ENCODE measurements at places on chromosomes 16 and 17.

DNA sequence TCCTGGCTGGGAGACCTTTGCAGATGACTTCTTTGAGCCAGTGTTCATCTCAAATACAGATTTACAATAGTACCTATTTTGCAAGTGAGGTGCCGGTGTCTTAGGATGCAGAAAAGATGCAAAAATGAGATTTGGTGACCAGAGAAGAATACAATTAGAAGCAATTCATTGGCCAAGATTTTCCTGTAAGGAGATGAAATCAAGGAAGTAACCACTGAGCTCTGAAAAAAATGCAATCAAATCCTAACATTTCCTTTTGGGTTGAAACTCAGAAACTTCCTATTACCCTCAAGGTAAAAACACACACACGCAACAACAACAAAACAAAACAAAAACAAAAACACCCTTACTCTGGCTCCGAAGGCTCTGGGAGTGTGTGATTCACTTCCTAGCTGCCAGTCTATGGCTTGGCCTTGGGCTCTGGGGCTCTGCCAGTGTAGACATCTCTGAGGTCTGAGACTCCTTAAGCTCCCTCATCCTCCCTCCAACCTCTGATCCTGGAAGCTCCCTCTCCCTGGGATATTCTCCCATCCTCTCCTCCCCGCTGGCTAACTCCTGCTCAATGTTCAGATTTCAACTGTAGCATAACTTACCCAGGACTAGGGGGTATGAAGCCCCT lies 16.8 kb upstream of the MT4 start:
- DNase-seq, result no peak

DNA sequence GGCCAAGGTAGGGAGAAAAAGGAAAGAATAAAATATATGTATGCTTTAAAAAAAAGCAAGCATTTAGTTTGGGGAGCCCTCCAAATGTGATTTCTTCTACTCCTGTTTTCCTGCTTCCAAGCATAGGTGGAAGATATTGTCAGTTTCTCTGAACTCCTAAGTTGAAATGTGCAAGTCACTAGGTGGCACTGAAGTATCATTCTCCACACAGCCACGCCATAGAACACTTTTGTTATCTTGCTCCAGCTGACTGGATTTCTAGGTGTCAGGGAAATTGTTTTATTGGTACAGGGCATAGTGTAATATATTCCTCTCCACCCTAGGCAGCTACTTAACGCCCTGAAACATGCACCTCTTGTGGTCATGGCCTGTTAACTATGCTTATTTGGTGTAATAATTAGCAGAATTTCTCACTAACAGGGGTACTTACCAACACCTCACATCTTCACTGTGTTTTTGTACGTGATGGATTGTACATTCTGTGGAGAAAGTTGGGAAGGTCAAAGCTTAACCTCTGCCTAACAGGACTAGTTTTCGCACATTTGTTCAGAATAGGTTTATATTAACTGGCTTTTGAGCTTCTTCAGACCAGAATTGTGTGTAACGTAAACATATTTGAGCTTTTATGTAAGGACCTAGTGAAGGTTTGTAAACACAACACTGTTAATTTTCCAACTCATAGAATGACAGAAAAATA lies 69.3 kb downstream of the FTO start:
- no peak for DNase-seq

GRCh38 chr17:62307196-62307595 lies 73.2 kb upstream of the EFCAB3 start:
- no peak for DNase-seq

DNA sequence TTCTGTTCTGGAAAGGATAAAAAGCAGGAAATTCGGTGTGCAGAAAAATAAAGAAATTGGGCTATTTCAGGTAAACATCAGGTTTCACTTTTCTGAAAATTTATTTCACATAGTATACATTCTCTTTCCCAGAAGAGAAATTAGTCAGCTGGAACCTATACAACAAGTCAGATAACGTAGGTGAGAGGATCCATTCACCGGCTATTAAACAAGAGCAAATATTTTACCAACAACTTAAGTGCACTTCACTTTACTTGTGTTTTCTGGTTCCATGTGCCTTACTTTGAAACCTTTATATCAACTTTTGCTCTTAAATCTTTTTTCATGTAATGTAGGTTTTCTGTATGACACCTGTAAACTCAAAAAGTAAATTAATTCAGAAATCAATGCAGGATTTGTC lies 839.7 kb downstream of the CDH11 start:
- no peak for DNase-seq

- peak; percentile 49 for DNase-seq
Measured at GRCh38 chr17:57604771-57605674, 140.1 kb downstream of the CCDC182 start.

DNA sequence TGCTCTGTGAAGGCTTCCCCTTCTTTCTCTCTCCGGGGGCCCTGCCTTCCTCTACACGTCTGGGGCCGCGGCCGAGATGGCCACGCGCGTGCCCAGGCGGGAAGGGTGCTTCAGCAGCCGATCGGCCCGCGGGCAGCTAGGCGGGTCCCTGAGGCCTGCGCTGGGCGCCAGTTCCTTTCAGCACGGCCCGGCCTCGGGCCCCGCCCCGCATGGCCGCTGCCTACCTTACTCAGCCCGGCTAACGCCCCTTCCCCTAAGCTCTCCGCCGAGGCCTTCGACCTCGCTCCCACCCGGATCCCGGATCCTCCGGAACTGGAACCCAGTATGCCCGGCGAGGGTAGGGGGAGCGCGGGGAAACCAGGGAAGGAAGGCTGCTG lies 335 bp downstream of the TMEM11 start:
- DNase-seq, result no peak

DNA sequence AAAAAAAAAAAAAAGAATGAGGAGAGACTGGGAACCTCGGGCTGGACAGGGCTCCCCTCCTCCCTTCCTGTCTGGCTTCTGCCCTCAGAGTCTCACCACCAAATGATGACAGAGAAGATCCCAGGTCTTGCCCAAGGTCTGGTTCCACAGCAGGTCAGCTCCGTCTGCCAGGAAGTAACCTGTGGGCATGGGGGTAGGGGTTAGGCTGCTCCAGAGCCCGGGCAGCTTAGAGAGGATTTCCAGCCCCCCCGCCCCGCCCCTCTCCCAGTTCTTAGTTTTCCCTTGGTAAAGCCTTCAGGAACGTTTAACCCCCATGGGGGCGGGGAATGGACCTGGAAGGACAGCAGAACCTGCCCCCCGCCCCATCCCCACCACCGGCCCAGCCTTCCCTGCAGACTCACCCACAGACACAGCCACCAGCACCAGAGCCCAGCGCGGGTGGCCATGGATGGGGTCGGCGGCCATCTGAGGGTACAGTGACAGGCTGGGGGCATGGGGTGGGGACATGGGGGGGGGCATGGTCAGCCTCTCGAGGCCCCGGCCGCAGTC lies 700 bp downstream of the TLCD2 start:
- DNase-seq, result no peak

DNA sequence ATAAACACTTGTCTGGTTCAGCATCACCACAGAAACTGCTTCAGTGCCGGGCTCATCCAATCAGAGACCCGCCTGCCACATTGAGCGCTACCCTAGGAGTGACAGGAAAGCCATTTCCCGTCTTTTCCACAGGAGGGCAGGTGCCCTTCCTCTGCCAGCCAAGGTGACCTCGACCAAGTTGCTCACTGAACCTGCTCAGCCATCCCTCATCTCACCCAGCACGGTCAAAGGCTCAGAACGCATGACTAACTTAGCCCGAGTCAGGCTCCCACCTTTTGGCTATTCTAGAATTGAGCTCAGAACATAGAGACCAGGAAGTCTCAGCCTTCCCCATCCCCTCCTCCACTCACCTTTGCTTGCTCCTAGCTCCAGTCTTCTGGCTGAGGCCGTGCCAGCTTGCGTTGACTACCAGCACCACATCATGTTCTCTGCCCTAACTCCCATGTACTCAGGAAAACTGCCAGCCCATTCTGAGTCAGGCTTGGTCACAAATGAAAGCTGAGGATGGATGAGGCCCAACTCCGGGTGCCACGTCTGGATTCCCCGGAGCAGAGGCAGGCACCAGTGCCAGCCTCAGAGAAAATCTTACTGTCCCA lies 15.6 kb downstream of the MRPS23 start:
- DNase-seq, result no peak

DNA sequence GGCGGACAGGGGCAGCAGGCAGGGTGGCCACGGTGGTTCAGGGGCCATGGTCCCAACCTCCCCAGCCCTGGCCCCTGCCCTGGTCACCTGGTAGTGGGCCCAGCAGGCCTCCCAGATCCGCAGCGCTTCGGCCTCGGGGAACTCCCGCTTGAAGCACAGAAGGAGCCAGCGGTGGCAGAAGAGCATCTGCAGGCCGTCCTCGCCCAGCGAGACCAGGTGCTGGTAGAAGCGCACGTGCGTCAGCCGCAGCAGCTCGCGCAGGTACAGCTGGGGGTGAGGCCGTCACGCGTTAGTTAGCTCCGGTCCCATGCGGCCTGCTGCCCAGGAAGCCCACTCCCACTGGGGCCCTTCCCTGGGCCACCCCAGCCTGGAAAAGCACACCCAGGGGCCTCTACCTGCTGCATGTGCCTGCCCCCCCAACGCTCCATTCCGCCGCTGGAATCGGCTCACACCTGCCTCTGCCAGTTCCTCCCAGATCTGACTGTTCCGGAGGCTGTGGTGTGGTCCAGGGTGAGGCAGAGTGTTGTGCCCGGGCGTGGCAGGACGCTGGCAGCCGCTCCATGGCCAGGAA lies 90.8 kb downstream of the TBC1D16 start:
- DNase-seq, result no peak

GRCh38 chr16:15482068-15482747 lies 47.8 kb downstream of the BMERB1 start:
- DNase-seq, result no peak

GRCh38 chr17:80297996-80298560 lies 37.4 kb downstream of the RNF213 start:
- no peak for DNase-seq

- DNase-seq, result no peak
Measured at GRCh38 chr17:76870377-76870714, 2.1 kb downstream of the MGAT5B start.

GRCh38 chr17:50064253-50065001 lies 8.5 kb downstream of the ITGA3 start:
- DNase-seq, result no peak

- no peak for DNase-seq
Measured at GRCh38 chr17:40984226-40984625, at the start of gene KRT40. KRT40 (minus strand) TSS chr17:40984326; CDS start chr17:40984273, 53 bp downstream.

DNA sequence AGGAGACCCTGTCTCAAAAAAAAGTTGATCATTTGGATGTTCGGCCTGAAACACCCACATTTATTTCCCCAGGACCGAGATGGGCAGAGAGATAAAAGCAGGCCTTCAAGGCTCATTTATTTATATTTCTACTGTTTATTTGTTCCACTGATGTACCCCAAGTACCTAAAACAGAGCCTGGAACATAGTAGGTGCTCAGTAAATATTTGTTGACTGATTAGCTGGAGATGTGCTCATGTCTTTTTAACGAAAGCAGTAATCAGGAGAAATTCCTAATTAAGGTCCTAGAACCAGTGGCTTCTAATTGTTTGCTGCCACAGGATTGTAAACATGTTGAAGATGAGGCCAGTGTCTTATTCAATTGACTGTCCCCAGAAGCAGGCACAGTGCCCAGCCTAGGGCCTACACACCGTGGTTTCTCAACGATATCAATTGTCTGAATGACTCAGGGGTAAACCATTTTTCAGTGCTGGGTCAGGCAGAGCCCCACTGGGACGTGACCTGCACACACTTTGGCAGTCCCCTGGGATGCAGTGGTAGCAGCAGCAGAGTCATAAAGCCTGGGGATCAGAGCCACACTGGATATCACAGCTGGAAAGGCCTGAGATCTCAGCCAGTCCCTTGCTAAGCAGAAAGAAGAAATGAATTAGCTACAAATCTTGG lies 34.8 kb downstream of the SOST start:
- no peak for DNase-seq

- no peak for DNase-seq
Measured at GRCh38 chr16:50460538-50461399, 87.4 kb upstream of the NKD1 start.

GRCh38 chr17:79651761-79652160 lies 40.9 kb upstream of the RBFOX3 start:
- no peak for DNase-seq

GRCh38 chr17:77827039-77827438 lies 131.5 kb upstream of the TNRC6C start:
- DNase-seq, result no peak

DNA sequence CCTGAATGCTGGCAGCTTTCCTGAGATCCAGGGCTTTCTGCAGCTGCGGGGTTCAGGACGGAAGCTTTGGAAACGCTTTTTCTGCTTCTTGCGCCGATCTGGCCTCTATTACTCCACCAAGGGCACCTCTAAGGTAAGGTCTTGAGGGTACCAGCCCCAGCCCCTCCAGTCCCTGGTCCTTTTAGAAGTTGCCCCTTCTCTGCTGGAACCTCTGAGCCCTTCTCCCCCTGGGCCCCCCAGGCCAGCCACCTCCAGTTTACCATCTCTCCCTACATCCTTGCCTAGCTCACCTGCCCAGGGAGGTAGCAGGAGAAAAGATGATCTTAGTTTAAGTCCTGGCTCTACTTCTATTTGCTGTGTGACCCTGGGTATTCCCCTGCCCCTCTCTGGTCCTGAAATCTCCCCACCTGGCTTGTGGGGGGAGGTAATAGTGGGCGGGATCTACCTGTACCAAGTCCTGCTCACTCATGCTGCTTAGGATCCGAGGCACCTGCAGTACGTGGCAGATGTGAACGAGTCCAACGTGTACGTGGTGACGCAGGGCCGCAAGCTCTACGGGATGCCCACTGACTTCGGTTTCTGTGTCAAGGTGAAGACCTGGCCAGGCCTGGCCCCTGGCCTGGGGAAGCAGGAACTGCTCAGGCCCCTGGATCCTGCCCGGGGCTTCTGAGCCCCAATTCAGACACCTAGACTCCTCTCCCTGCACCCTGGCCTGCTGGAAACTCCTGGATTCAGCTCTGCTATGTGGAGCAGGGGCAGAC lies 6.5 kb downstream of the GRB7 start:
- no peak for DNase-seq

DNA sequence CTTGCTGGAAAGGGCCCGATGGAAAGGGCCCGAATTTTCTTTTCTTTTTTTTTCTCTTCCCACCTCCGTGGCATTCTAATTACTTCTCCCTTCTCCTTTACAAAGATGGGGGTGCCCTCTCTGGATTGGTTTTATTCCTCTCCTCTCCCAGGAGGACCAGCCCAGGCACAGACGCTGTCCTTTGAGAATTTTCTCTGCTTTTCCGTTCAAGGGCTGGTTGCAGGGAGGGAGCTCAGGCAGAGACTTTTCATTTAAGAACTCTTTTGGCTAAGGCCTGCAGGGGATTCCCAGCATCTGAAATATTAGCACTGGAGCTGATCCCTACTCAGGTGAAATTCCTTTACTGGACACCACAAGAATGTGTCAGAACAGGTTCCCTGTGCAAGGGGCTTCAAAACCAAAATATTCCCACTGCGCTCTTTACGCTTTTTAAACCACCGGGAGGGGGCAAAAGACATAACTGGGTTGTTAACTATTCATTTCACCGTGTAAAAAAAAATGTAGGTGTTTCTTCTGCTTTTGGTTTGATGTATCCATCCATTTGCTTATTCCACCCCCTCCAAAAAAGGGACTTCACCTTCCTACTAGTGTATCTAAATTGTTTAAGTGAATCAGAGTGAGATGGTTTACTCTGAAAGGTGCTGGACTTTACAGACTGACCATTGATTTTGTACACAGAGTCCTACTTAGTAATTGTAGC lies 1.4 kb downstream of the NFAT5 start:
- no peak for DNase-seq

- DNase-seq, result no peak
Measured at GRCh38 chr16:3004319-3004718, 8.4 kb upstream of the CLDN9 start.

- no peak for DNase-seq
Measured at GRCh38 chr16:52705122-52705521, 158.2 kb upstream of the TOX3 start.
